NCI-H2081 (cell line): ENCODE measurements at places on chromosomes 3 and 15.

- no peak for DNase-seq
These were observed 926 bp upstream of the SKOR1 start for GRCh38 chr15:67824197-67824968.

DNA sequence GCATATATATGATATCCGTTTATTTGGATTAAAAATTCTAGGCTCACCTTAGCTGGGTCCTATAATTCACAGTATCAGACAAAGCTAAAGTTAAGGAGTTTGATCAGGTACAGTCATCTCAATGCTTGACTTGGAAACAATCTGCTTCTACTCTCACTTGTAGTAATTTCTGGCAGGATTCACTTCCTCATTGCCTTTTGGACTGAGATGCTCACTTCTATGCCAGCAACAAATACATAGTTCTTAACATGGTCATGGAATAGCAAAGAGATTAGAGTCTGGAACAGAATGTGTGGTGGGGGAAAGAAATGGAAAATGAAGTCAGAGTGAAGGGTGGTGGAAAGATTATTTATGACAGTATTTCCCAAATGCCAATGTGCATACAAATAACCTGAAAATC, 693.6 kb downstream of the CADM2 start:
- DNase-seq = no peak

- DNase-seq = no peak
These were observed 71.0 kb downstream of the RBM6 start for GRCh38 chr3:50010959-50011358.

GRCh38 chr3:68972358-68972979, 40.1 kb upstream of the TAFA4 start:
- DNase-seq = peak; percentile 57

DNA sequence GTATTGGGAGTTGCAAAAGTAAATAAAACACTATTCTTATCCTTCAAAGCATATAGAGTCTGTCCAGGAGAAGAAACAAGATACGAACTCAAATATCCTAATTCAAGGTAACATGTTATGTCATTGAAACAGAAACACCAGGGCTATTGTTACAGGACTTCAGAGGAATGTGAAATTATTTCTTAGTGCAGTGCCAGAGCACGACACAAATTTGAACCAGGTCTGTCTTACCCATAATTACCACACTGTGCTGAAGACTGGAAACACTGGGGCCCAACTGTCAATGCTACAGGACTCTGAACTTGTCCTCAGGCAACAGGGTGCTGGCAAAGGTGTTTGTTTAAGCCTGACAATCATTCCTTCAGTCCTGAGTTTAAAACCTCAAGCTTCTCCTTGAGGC, 633.6 kb upstream of the UBE2E2 start:
- no peak for DNase-seq

- no peak for DNase-seq
These were observed 98.9 kb downstream of the MEIS2 start for GRCh38 chr15:37001417-37001816.

- no peak for DNase-seq
These were observed 67.7 kb downstream of the CD200R1L start for GRCh38 chr3:112779011-112779410.

GRCh38 chr15:33190539-33190938, 4.0 kb downstream of the FMN1 start:
- no peak for DNase-seq

DNA sequence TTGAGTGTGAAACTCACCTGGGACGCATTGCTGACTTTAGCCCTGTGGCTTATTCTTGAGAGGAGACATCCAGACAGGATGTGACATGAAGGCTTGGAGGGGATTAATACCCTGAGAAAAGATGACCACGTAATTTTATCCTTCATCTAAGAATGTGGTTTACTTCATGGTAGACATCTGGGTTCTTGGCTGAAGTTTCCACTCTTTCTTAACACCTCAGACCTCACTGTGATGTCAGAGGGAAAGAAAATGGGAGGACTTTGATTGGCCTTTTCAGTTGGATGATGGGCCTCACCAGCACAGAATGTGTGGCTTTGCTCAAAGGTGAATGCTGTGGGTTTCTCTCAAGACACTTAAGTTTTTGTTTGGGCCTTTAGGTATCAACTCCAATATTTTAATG, 16.5 kb downstream of the GORASP1 start:
- DNase-seq = no peak

DNA sequence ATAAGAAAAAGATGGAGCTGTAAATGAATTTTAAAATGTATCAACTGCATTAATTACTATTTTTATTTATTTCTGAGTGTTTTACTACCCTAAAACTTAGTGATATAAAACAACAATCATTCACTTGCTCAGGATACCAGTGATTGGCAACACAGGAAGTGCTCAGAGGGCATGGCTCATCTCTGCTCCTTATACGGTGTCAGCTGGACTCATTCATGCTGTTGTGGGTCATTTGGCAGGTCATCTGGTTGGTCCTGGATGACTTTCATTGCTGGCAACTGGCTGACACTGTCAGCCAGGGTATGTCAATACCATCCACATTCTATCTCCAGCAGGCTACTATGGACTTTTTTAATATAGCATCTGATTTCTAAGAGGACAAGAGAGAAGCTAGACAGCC, 689.6 kb upstream of the NECTIN3 start:
- no peak for DNase-seq

DNA sequence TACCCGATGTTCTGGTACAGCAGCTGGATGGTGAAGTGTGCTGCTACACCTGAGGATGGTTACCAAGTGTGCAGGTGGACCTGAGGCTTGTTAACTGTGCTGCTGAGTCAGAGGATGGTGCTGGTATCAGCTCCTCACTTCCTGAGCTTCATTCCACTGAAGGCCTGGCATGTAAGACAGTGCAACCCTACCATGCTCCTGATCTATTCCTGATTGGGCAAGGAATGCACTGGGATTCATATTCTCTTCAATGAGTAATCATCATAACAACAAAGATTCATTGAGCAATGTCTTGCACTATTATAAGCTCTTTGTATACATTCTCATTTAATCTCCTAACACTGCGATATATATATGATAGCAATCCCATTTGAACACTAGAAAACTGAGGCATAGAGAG, 62.9 kb upstream of the THSD4 start:
- no peak for DNase-seq

GRCh38 chr15:29312387-29312786, 42.8 kb upstream of the NSMCE3 start:
- no peak for DNase-seq

DNA sequence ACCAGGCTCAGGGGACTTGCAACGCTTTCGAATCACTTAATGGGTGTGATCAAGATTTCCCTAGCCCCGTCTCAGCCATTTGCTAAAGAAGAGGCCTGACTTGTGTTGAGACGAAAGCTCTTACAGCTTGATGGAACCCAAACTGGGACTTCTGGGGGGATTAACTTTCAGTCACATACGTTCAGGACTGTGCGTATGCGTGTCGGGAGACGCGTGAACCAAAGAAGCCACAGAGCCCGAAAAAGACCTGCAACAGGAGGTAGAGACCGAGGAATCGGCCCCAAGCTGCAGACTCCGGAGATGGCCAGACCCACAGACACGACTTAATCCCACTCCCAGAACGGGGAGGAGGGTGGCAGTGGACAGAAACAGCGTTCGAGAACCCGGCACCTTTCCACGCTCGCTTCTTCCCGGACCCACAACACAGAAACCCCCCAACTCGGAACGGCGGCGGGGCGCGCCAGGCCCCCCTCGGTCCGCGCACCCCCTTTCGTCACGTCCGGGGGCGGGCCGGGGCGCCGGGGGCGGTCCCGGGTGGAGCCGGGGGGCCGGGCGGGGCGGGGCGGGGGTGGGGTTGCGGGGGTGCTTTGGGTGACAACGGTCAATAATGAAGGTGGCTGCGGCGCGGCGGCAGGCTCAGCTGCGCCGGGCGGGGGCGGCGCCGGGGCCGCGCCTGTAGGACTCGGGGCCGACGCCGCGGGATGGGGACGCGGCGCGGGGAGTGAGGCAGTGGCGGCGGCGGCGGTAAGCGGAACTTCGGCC, at the start of gene ATP11B:
TSS of gene ATP11B (plus strand) at position 604 of the 762 bp plus-strand sequence. CDS start 256 bp downstream, outside the sequence.
- DNase-seq = peak; percentile 91

- no peak for DNase-seq
These were observed 100.1 kb downstream of the IGF2BP2 start for GRCh38 chr3:185724761-185725160.

DNA sequence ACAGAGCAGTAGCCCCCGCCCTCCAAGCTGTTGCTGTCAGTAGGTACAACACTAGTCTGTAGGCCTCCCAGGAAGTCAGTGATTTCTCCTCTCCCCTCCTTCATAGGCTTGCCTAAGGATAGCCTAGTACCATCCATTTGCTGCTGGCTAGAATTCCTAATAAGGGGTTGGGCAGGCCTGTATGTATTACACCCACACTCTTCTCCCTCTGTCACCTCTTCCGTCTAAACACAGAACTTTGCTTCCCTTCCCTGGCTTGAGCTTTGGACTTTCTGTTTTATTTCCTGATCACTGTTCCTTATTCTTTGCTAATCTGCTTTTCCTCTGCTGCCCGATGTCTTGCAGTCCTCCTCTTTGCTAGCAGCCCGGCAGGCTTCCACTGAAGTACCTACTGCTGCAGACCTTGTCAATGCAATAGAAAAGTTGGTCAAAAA, 93.4 kb upstream of the UMPS start:
- no peak for DNase-seq

DNA sequence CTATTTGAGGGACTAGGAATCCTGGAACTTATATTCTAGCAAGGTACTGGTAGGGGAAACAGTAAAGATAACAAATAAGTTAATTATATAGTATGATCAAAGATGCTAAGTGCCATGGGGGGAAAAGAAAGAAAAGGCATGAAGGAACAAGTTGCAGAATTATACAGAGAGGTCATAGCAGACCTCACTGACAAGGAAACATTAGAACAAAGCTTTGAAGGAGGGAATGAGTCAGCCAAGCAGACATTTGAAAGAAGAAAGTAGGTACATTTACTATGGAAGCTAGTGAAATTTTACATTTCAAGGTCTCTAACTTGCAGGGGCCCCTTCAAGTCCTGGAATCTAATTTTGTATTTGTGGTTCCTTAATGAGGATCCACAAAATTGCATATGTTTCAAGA, 57.2 kb upstream of the TIPARP start:
- no peak for DNase-seq

DNA sequence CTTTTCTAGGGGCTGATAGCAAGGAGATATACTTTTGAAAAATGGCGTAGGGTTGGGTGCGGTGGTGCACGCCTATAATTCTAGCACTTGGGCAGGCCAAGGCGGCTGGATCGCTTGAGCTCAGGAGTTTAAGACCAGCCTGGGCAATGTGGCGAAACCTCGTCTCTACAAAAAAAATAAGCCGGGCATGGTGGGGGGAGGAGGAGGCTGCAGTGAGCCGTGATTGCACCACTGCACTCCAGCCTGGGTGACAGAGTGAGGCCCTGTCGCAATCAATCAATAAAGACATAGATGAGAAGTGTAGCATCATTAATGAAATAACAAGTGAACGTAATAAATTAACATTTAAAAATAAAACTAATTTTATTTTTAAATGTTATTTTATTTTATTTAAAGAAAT, 134.6 kb downstream of the SLCO3A1 start:
- no peak for DNase-seq

DNA sequence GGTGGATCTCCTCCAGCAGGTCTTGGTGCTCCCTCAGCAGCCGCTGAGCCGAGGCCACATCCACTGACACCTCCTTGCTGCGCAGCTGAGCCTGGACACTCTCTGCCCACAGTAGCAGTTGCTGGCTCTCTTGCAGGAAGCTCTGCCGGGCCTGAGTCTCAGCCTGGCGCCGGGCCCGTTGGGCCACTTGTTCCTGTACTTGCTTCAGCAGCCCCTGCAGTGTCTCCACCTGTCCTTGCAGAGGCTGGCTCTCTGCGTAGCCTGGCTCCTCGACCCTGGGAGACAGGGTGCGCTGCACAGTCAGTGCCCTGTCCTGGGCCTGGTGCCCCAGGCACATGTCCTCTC, 15.5 kb downstream of the SPTBN5 start:
- no peak for DNase-seq

DNA sequence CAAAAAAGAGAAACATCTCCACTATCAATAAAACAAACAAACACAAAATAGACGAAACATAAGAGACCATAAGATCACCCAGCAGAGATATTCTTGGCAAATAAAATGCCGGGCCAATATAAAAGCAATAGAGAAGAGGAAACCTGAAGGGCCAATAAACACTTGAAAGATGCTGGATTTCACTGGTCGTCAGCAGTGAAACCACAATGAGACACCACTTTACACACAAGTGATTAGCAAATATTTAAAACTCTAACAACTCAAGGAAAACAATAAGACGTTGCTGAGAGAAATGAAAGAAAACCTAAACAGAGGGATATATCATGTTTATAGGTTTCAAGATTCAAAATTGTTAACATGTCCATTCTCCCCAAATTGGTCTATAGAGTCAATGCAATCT, 148.5 kb downstream of the WDR76 start:
- no peak for DNase-seq

DNA sequence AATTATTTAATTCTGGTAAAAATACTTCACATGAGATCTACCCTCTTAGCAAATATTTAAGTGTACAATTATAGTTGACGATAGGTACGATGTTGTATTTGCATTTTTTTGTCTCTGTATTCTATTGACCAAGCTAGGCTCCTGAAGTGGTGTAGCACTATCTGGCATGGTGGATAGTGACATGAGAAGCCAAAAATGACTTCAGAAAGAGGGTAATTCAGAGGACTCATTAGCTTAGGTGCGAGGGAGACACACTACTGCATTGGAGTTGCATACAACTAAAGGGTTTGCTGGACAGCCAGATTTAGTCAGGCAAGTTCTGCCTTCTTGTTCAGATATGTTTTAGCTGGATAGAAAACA, 50.6 kb downstream of the KBTBD8 start:
- no peak for DNase-seq

GRCh38 chr3:43093974-43094373, 11.9 kb downstream of the POMGNT2 start:
- DNase-seq = no peak

DNA sequence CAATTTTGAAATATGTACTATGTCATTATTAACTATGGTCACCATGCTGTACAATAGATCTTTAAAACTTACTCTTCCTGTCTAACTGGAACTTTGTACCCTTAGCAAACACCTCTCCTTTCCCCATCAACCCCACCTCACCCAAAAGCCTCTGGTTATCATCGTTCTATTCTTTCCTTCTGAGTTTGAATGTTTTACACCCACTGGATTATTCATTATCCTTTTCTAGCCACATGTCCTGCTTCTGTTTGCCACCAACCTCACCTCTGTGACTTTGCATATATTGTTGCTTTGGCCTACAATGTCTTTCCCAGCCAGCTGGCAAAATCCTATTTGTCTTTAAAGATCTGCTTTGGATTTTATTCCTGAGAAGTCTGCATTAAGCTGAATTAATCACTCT, 102.6 kb upstream of the TSPAN3 start:
- DNase-seq = no peak
